ENCODE measurements at places on chromosomes 1 and 21.

GRCh38 chr1:50724626-50725286 lies 235.3 kb downstream of the FAF1 start:
- DNase-seq, result no peak

DNA sequence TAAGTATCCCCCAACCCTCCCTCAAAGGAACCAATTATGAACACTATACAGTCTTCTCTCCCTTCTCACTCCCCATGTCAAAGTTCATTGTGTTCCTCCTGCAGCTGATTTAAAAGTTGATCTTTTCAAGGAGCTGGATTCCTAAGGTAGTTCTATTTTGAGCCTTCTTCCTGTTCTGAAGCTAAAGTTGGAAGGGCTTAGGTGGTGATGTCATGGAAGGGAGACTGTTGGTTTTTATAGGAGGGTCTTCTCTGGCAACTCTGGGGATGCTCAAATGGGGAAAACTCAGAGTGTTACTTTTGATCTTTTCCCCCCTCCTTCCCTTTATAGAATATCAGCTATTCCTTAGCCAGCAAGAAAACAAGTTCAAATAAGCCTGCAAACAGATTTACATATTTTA lies 83.0 kb upstream of the AK4 start:
- no peak for DNase-seq

DNA sequence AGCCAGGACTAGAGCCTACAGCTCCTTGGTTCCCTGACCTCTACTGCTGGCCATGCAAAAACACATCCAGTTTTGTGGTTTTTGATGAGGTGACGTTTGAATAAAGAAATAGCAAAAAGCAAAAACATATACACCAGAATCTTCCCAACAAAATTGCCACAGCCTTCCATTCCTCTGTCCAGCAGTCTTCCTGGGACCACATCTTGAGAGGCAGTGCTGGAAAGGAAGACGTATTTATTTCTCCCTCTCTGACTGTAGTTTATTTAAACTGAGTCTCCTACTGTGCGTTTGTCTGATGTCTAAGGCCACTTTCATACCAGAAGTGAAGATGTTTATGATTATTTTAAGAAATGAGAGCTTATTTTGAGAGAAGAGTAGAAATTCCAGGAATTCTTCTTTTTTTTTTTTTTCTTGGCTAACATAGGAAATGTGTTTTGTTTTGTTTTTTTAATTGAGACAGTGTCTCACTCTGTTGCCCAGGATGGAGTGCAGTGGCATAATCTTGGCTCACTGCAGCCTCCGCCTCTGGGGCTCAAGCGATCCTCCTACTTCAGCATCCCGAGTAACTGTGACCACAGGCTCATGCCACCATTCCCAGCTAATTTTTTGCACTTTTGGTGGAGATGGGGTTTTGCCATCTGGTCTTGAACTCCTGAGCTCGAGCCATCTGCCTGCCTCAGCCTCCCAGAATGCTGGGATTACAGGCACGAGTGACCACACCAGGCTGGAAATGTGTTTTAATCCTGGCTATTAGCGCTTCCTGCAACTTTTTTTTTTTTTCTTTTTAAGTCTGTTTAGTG lies 118.5 kb downstream of the ITSN1 start:
- DNase-seq, result no peak

DNA sequence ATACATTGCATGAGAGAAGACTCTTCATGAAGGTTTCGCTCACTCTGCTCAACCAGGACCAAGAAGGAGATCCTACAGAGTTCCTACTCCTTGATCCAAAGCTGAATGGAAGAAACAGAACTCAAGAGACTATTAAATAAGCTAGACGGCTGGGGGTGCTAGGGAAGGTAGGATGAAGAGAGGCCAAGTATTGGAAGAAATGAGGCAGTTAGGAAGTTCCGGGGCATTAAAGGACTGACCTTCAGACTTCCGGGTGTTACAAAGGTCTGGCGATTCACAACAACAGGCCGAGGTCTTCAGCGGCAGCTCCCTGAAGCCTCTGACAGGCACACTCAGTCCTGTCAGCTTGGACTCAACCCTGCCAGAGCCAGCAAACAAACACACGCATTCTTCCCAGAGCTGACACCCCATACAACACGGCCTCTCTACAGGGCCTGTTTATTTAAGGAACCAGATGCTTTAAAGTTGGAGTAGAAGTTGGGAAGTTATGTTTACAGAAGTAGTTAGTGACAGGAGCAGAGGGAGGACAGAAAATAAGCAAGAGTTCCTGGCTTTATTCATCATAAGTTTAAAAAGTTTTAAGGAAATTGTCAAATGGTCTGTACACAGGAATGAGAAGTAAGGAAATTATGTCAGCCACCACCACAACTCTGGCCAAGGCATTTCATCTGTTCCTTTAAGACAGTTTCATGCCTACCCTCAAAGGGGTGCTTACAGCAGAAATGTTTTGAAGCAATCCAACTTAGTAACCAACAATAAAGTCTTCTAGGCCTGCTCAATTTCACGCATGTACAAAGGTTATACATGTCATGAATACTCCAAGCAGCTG lies 4.7 kb downstream of the SORT1 start:
- DNase-seq, result no peak

- no peak for DNase-seq
Observed at GRCh38 chr1:109151146-109151990, 37.5 kb downstream of the ELAPOR1 start.

- DNase-seq, result no peak
Observed at GRCh38 chr1:52556641-52557360, 3.9 kb upstream of the TUT4 start.

DNA sequence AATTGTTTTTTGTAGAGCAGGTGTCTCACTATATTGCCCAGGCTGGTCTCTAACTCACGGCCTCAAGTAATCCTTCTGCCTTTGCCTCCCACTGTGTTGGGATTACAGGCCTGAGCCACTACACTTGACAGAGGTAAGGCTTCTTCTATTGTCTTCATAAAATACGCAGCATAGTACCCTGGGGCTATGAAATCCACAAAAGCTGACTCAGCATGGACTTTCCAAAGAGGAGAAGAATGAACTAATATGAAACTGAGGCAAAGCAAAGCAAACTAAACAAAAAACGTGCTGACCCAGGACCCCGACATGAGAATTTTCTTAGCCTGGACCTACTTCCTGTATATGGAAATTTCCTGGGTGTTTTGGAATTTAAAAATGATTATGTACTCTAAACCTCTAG lies 18.5 kb upstream of the ATP13A2 start:
- no peak for DNase-seq

DNA sequence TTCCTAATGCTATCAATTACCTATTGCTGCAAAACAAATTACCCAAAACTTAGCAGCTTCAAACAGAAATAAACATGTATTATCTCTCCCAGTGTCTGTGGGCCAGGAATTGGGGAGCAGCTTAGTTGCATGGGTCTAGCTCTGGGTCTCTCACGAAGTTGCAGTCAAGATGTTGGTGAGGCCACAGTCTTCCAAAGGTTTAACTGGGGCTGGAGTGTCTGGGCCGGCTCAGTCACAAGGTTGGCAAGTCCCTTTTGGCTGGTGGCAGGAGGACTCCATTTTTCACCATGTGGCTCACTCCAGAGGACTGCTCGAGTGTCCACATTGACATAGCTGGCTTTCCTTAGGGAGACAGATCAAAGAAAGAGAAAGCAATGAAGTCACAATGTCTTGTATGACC lies 5.0 kb upstream of the LRP8 start:
- DNase-seq, result peak; percentile 11

GRCh38 chr1:119893238-119893791 lies 3.0 kb downstream of the ADAM30 start:
- DNase-seq, result no peak

- no peak for DNase-seq
Observed at GRCh38 chr1:157030728-157031127, 14.8 kb downstream of the ARHGEF11 start.

GRCh38 chr1:21217812-21218596 lies 41.3 kb upstream of the EIF4G3 start:
- peak; percentile 76 for DNase-seq

DNA sequence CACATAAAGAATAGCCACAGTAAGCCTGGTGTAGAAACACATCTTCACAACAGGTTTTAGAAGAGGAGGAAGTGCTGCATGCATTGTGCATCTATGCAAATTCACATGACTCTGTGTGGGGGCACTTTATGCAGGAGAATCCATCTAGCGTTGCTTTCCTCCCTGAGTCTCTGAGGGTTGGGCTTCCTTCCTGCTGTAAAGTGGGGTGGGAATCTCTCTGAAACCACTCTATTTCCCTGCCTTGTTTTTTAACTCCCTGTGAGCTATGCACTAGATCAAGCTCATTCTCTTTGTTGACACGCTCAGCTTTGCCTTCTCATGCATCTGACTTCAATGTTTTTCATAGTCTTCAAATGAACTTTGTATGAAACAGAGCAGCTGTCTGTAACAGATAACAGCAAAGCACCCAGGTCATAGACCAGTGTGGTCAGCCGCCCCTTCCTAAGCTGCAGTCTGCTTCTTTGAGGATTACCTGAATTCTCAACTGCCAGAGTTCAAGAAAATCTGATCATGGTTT lies 102.7 kb upstream of the DPH5 start:
- no peak for DNase-seq

DNA sequence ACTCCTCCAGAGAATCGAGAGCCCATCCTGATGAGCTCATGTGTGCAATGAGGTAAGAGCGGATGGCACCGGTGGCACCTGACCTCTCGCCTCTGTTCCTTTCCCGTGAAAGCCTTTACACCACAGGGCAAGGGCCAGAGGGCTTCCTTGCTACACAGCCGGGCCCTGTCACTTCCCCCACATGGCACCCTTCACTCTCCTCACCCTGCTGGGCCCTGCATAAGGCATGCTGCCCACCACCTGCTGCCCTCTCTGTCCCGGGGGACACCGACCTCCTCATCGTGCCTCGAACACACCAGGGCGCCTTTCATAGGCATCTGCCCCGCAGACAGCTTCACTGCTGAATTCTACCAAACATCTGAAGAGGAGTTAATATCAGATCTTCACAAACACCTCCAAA lies 45.1 kb upstream of the C1orf174 start:
- no peak for DNase-seq

DNA sequence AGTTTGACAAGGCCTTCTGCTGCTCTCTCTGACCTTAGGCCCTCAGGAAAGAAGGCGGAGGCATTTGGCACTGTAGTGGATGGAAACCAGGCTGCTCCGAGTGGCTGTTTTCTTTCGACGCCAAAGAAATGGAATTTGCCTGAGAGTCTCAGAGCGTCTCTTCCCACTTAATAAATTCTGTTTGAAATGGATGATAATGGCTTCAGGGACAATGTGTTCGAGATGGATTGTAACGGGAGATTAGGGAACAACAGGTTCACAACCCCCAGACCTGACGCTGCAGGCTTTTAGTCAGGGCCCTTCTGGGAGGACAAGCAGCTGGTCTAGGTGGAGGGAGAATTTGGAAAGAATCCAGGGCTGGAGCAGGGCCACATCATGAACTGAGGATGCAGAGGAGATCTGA lies 58.6 kb downstream of the TLR5 start:
- DNase-seq, result no peak

GRCh38 chr1:43270421-43271095 lies 775 bp downstream of the TMEM125 start:
- DNase-seq, result peak; percentile 36

DNA sequence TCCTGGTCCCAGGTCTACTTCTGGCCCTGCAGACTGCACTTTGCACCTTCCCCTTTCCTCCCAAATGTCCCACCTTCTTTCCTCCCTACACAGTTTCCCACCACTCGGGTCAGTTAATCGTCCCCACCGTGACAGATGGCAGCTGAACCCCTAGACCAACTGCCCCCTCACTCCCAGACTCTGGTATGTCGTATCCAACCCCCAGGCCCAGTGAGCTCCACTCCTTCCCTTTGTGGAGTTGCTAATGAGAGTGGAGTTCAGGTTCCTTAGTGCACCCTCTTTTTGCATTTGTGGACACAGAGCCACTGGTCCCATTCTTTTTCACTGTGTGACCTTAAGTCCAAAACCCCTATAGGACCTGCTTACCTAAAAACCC lies 1.8 kb downstream of the MAN1C1 start:
- no peak for DNase-seq

- DNase-seq, result no peak
Observed at GRCh38 chr1:182330303-182330702, 61.3 kb downstream of the GLUL start.

- no peak for DNase-seq
Observed at GRCh38 chr1:243841507-243841906, 8.5 kb downstream of the AKT3 start.

DNA sequence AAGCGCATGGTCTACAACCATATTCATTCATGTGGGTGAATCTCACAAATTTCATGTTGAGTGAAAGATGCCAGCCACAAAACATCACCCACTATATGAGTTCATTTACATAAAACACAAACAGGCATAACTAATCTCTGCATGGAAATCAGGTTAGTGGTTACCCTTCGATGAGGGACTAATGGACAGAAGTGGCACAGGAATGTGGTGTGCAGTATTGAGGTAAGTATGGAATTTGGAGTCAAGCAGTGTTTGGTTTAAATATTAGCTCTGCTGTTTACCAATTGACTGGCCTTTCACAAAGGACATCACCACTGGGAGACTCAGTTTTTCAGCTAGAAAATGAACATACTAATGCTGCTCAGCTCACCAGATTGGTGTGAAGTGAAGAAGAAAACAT lies 24.2 kb downstream of the CCDC185 start:
- DNase-seq, result no peak

- DNase-seq, result no peak
Observed at GRCh38 chr21:25818551-25818950, 83.8 kb downstream of the GABPA start.

DNA sequence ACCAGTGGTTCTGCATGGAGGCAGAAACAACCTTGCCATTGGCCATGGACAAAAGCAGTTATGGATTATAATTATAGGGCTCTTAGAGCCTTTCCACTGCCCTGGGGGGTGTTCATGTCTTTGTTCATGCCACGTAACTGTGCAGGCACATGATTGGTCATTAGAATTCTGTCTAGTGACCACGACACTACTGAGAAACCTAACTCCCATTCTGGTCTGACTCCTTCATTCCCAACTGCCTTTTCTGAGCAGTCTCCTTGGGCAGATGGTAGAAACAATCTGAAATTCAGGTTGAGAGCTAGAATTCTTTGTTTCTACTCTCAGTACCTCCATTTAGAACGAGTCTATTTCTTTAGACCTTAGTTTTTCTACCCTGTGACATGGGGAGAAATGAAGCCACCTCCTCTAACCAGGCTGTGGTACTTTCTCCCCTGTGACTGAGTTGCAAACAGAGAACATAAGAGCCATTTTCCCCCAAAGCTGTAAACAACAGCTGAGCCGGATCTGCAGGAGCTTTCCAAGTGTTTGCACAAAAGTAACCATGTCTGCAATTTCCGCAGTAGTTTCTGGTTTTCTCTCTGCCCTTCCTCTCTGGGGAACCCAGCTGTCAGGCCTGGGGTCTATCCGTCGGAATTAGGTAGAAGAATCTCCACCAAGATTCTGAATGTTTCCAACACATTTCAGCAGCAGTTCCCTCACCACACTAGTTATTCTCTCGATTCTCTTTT lies 37.7 kb upstream of the IPO9 start:
- no peak for DNase-seq

DNA sequence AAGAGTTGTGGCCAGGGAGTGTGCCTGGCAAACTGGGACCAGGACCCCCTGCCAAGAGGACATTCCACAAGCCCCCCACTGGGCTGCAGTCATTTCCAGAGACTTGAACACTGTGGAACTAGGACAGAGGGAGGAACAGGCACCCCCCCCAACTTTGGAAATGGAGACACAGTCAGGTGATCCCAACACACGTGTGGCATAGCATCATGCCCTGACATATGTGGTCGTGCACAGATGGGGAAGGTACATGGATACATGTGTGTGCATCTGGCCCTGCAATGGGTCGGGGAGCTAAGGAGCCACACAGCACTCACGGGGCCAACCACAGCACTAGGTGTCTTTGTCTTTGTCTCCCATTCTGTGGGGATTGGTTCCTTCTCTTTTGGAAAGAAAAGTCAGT lies 6.6 kb upstream of the TFF3 start:
- peak; percentile 17 for DNase-seq
